ENCODE measurements at places on chromosomes 1 and 21. TPM values are rescaled to one million over a fixed set of nuclear protein-coding genes. Genes with fewer than 3 reads are reported as not detected.

The THEM5 gene
- not detected for total RNA-seq

- H3K36me3 ChIP-seq = no peaks in the 10 kb centered on the region
- no peak overlapping the region for H3K4me3 ChIP-seq
- no peak overlapping the region for H3K27ac ChIP-seq
These were observed 649.4 kb upstream of the CXADR start for GRCh38 chr21:16863362-16863905.

DNA sequence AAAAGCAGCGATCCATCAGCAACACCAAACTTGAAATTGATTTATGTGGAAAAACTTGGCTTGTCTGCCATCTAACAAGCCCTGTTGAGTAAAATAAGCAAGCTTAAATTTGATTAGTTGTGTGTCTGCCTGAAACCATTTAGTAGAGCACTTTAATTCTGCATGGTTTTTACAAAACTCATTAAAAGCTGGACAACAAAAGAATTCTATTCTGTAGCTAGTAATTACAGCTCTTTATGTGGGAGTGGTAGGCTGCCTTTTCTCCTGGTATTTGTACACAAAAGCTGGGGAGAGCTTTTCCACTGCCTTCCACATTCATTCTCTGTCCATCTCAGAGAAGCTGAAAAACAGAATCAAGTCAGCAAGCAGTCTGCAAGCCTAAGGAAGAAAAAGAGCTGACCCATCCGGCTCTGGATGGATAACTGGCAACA lies 1.7 kb downstream of the ETS2 start:
- H3K36me3 ChIP-seq = no peaks in the 10 kb centered on the region
- no peak for DNase-seq
- H3K4me1 ChIP-seq = peaks cover 37% of the 10 kb centered on the region
- H3K27ac ChIP-seq = peak overlapping the region; percentile 80
- H3K27me3 ChIP-seq = no peaks in the 10 kb centered on the region

GRCh38 chr21:38092051-38092450 lies 164.7 kb upstream of the KCNJ15 start:
- H3K4me3 ChIP-seq = no peak overlapping the region
- no peak overlapping the region for H3K27ac ChIP-seq
- no peaks in the 10 kb centered on the region for H3K4me1 ChIP-seq
- peaks cover 37% of the 10 kb centered on the region for H3K27me3 ChIP-seq
- DNase-seq = no peak
- H3K36me3 ChIP-seq = no peaks in the 10 kb centered on the region

DNA sequence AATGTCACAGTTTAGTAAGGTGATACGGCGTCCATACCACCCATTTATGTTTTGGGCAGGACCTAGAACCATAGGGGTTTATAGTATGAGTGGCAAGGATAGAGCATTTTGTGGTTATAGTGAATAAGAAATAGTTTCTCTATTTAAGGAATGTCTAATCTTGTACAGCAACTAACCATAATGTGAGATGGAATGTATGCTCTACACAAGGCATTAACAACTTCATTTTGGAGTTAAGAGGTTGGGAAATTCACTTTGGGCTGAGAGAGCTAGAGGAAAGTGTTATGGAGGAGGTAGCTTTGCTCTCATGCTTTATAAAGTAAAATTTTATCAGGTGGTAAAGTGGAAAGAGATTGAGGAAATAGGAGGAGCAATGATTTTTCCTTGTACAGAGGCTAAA lies 3.0 kb upstream of the MCL1 start:
- DNase-seq = no peak
- no peak overlapping the region for H3K4me3 ChIP-seq
- no peaks in the 10 kb centered on the region for H3K27me3 ChIP-seq
- H3K36me3 ChIP-seq = peaks cover 20% of the 10 kb centered on the region
- no peak overlapping the region for H3K27ac ChIP-seq

- no peak for DNase-seq
- H3K27ac ChIP-seq = no peak overlapping the region
- H3K4me1 ChIP-seq = no peaks in the 10 kb centered on the region
These were observed 162.4 kb downstream of the PDE4B start for GRCh38 chr1:65955071-65955470.

DNA sequence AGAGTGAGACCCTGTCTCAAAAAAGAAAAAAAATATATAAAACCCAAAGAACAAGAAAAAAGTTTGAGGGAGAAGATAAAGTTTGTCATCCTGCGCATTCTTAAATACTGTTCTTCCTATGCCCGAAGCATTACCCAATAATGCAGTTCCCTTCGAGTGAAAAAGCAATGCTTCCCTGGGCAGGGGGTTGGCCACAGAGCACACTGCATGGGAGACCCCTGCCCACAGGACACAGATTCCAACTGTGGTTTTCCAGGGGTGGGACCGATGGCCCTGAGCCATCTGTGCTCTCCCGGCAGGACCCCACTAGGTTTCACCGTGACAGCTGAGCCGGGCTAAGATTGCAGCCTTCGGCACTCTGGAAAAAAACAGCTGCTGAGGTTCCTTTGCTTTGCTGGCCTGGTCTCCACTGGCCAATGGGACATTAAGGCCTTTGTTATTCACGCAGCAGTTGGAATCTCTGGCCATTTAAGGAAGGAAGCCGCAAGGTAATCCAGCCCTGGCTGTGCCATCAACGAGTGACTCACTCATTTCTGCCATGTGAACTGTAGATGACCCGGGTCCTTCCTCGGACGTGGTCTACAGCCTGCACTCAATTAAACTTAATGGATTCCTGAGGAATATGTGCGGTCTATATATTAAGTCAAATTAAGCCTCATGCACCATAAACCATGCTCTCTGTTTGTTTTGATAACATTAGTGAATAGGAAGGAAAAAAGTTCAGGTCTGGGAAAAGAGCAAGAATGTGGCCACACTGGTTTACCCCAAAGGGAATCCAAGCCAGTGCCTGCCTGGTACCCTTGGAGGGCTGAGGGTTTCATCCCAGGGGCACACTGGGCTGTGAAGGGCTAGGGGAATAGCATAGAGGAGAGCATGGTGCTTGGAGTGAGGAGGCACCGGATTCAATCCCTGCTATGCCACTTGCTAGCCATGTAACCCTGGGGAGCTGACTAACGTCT lies 163.2 kb downstream of the ZBTB18 start:
- no peak overlapping the region for H3K27ac ChIP-seq
- H3K4me1 ChIP-seq = no peaks in the 10 kb centered on the region
- no peaks in the 10 kb centered on the region for H3K36me3 ChIP-seq
- H3K4me3 ChIP-seq = no peak overlapping the region
- H3K27me3 ChIP-seq = no peaks in the 10 kb centered on the region
- DNase-seq = no peak
